Activated CD4-positive, CD25-positive, alpha-beta regulatory T cell (primary cell): ENCODE measurements at places on chromosomes 13 and 19.
A peak's percentile ranks its signal among the peaks of the same experiment; 100 is the strongest.

DNA sequence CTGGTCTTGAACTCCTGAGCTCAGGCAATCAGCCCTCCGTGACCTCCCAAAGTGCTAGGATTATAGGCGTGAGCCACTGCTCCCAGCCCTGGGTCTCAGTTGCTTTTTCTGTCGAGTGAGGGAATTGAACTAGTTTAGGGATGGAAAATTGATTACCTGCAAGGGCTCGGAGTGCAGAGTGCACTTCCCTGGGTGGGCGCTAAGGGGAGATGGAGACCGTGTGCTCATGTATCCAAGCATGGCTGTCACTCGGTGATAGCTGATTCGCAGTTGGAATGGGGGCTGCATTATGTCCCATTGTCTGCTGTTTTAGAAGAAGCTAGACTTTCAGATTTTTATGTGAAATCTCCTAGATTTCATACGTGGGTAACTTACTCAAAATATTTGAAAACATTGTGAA, 139.9 kb upstream of the RFC3 start:
- no peak for DNase-seq

DNA sequence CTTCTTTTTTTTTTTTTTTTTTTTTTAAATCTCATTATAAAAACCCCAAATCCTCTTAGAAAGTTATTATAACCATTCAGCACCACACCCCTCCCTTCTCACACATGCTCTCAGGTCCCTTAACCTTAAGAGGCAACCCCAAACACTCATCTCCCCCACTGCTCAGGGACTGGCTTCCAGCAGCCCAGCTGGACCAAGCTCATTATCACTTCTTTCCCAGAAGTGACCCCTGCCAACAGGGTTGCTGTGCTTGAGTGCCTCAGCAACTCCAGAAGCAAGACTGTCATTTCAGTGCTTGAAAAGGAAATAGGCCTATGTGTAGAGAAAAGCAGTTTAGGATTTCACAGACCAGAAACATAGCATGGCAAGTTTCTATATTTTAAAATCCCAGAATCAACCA, 84.3 kb downstream of the SLAIN1 start:
- no peak for DNase-seq

- DNase-seq = no peak
These were observed 55.7 kb downstream of the KLF2 start for GRCh38 chr19:16380314-16380695.

- DNase-seq = peak; percentile 69
These were observed at the start of gene ZNF90 for GRCh38 chr19:20077791-20078463. ZNF90 (plus strand) TSS chr19:20078000; CDS start chr19:20078133, 133 bp downstream.

- DNase-seq = no peak
These were observed 24.7 kb downstream of the METTL21C start for GRCh38 chr13:102670130-102670529.
